ENCODE measurements at places on chromosomes 4 and X.

- no peak for DNase-seq
Observed at GRCh38 chr4:57100979-57101651, 9.1 kb downstream of the IGFBP7 start.

DNA sequence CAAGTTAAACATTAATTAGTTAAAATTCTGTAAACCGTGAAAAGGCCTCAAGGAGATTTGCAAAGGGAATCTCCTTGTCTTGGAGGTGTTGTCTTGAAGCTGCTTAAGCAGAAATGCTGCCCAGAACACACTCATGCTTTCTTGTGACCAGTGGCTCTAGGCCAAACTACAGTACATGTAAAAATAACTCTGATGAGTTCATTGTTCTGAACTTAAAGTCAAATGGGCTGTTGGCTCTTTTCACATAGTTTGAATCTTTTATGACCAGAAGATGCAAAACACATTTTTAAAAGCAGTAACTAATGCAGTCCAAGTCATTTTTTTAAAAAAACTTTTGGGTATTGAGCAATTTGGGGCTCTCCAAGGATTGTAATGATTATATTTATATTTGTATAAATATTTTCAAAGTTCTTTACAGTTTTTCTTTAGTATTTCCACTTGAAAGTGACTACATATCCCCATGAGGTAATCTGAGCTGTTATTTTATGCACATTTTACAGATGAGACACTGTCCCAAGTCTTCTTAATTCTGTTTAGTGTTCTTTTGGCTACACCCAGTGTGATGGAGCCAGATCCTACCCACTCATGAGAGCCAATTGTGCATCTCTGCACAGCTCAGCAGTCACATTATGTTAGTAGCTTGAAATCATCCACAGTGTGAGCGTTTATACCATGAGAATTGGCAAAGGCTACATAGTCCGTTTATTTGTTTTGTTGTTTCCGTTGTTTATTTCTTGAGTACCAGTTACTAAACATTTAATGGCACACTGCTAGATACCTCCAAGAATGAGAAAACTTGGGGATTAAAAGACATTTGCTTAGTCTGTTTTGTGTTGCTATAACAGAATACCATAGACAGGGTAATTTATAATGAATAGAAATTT lies 112.8 kb upstream of the ATXN3L start:
- DNase-seq = no peak

DNA sequence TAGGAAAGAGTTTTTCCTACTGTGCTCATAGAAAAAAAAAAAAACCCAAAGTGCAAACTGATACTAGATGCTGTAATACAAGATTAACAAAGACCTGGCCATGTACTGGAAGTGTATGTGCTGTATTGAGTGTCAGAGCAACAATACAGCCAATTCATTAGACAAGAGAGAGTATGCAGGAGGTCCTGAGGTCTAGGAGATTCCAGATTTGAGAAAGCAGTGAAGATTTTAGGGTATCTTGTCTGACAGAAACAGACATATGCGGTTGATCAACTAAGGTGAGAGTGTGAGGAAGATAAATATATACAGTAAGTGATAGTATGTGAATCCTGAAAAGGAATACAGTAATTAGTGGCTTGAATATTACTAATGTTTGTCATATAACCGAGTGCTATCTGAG lies 3.0 kb downstream of the GPR174 start:
- DNase-seq = no peak

DNA sequence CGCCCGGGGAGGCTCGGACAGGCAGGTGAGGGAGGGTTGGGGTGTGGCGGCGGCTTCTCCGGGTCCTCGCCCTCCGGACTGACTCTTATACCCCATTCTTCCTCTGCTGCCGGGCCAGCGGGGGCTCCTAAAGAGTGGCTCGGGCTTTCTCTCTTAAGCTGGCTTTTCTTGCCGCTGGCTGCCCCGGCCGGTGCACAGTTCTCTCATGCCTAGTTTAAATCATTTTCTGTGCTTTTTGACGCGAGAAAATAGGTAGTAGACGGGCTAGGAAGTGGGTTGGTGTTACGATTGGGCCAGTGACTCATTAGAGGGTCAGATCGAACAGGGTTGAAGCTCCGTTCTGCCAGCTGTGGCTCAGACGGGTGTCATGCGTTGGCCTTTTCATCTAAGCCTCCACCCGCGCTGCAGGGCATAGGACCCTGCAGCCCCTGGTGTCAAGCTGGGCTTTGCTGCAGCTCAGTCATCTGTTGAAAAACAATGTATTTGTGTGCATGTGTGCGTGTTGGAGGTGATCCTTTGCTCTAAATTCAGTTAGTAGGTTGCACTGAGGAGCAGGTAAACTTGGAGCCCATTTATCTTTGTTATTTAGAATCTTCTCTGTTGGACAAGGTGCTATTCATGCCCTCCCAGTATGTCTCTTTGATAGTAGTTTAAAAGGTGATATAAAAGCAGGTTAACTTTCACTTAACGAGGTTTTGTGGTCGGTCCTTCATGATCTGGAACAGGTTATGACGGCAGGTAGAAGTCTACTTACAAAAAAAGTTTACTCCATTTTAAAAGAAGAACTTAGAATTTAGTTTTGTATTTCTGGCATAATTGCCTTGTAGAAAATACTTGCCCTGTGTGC lies 802 bp downstream of the BMP2K start:
- DNase-seq = peak; percentile 17

DNA sequence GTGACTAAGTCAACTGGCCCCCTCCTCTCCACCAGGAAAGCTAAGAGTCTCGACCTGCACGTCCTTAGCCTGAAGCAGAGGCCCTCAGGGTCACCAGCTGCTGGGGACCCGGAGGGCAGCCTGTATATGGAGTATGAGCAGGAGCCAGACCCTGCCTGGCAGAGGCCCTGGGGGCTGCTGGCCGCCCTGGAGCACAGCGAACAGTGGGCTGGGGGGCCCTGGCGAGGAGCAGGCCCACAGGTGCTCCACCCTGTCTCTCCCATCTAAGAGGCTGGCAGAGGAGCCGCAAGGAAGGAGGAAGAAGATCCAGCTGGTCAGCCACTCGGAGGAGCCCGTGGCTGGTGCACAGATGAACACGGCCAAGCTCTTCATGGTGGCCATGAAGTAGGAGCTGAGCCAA lies 61.2 kb downstream of the ALPK1 start:
- DNase-seq = no peak

DNA sequence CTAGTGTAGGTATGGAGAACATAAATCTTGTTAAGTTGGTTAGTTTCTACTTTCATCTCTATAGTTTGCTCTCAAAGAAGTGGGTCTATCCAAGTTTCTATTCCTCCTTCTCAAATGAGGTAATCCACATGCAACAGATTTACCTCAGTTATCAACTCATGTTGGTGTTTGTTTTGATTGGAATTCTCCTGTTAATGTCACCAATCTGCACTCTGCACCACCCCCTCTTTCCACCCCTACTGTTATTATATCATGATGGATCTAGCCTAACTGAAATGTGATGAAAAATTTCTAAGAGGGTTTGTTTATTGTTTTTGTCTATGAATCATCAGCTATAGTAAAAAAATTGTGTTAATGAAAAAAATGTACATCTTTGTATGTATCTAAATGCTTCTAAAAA lies 66.1 kb downstream of the AGTR2 start:
- no peak for DNase-seq

- DNase-seq = no peak
Observed at GRCh38 chrX:534804-535203, 95.8 kb upstream of the SHOX start.

- DNase-seq = no peak
Observed at GRCh38 chr4:185237175-185237574, 27.8 kb downstream of the SNX25 start.

- DNase-seq = no peak
Observed at GRCh38 chr4:36332782-36333131, 51.3 kb downstream of the DTHD1 start.

DNA sequence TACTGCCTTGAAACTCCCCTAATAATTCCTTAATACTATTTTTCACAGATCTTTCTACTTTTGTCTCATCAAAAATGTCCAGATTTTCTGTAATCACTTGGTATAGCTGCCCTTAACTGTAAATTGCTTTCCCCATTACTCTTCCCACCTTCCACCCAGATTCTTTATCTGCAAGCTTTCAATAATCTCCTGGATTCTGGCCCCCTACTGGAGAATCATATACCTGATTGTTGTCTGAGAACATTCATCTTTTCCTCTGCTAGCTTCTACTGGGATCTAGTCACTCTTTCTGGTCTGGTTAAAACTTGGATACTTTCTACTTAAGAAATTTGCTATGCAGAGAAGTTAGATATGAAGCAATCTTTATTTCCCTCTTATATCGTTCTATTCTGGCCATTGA lies 552.6 kb downstream of the PCDH19 start:
- no peak for DNase-seq

DNA sequence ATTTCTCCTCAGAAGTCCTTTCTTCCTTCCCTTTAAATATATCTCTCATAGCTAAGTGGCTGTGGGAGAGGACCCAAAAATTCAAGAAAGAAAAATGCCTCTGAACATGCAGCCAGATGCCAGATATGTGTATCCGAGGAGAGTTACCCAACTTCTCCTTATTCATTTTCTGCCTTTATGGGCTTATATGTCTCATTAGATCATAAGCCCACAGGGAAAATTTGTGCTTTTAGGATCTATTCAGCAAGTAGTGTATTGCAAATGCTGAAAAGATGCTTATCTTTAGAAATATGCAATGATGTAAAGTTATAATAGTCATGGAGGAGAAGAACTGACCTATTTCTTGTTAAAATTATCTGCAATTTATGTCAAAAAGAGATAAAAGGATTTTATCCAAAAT lies 371.8 kb upstream of the NOCT start:
- no peak for DNase-seq

Data from stimulated activated CD4-positive, alpha-beta T cell treated with anti-CD3 and anti-CD28 coated beads, Interleukin-15, amount 100 ng/mL, for 1 hour (primary cell).